Kidney tubule cell (primary cell): ENCODE measurements at places on chromosomes 12 and 14.

DNA sequence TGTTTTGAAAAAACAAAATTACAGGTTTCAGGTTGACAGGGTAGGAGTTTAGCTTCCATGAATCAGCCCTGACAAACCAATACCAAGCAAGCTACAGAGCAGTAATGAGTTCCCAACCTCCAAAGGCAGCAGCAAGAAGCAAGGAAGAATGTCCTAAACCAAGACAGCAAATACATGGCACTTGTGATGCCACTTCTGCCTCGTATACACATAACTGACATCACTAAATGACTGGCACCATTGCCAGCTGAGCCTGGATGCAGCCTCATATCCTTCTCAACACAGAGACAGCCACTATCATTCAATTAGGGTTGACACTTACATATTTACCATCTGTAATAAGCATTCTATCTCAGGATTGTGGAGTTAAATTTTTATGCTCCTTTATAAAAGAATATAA lies 35.0 kb upstream of the MDM1 start:
- DNase-seq = no peak

- no peak for DNase-seq
These were observed 285.5 kb downstream of the KCNH5 start for GRCh38 chr14:62759796-62760195.

GRCh38 chr12:11661491-11662089 lies 12.1 kb downstream of the ETV6 start:
- DNase-seq = peak; percentile 6

- DNase-seq = no peak
These were observed 92.9 kb downstream of the PAWR start for GRCh38 chr12:79597910-79598309.

- DNase-seq = peak; percentile 72
These were observed 906 bp downstream of the MARK3 start for GRCh38 chr14:103385929-103386712.

- no peak for DNase-seq
These were observed 41.7 kb upstream of the TSPAN11 start for GRCh38 chr12:30884799-30885198.
